ENCODE measurements at places on chromosomes 4 and X. TPM values are rescaled to one million over a fixed set of nuclear protein-coding genes. Genes with fewer than 3 reads are reported as not detected.

DNA sequence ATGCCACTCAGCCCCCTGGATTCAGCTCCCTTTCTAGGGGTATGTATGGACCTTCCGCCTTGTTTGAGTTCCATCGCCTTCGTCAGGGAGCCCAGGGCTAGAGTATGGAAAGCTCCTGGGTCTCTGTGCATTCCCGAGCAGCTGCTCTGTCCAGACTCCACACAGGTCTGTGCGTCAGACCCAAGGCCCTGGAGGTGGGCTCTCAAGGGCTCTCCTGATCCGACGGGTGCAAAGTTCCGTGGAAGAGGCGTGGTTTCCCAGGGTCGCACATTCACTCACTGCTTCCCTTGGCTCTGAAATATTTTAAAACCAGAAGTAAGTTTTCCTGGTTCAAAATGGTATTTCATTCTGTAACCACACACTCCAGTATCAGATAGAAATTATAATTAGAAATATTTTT, 863.2 kb downstream of the TRIML1 start:
- no peak overlapping the region for H3K27ac ChIP-seq
- H3K36me3 ChIP-seq, result no peaks in the 10 kb centered on the region
- no peak overlapping the region for H3K4me3 ChIP-seq
- no peak for DNase-seq
- H3K27me3 ChIP-seq, result no peaks in the 10 kb centered on the region

DNA sequence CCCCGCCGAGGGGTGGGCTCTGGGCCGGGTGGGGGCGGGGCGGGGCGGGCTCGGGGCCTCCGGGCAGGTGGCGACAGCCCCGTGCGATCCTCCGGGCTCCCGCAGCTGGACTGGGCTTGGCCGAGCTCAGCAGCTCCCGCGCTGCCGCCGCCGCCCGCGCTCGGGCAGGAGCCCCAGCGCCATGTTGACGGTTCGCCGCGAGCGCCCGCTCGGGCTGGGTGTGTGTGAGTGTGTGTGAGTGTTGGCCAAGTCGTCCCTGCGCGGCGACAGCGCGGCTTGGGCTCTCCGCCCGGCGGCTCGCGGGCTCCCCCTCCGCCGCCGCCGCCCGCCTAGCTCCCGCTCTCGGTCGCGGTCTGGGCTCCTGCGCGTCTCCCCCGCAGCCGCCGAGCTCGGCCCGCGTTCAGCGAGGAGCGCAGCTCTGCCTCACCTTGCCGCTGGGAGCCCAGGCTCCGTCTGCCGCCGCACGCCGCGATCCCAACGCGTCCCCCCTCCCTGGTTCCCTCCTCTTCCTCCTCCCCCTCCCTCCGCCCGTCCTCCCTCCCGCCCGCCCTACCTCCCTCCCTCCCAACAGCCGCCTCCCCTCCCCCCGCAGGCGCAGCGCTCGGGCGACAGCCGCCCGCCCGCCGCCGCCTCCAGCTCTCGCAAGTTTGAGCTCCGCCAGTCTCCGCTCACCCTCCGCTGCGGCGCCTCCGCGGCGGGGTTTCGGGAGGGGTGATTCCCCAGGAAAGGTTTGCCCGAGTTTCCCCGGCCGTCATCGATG, at the start of gene BCOR:
TSS of gene BCOR (minus strand) at position 455 of the 760 bp plus-strand sequence. CDS start 20,029 bp downstream, outside the sequence.
- no peaks in the 10 kb centered on the region for H3K4me1 ChIP-seq
- H3K27me3 ChIP-seq, result peaks cover 19% of the 10 kb centered on the region
- H3K4me3 ChIP-seq, result peak within 1 kb of the TSS; percentile 51
- peak within 1 kb of the TSS; percentile 89 for H3K27ac ChIP-seq

Gene CABS1
- total RNA-seq, result not detected

DNA sequence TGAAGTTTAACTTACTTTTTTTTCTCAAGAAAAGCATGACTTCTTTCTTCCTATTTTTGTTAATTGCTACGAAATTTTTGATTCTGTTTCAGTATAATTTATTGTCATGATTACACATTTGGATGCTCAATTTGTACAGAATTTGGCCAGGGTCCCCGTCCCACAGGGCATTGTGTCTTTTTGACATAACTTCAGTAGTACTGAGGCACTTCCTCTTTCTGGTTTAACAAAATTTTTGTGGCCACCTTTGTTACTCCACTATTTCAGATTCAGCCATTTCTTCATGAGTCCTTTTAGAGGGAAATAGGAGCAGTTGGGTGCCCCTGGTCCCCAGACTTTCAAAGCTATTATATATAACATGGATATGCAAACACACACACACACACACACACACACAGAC, 1248.7 kb downstream of the PCDH7 start:
- no peaks in the 10 kb centered on the region for H3K4me1 ChIP-seq
- H3K27me3 ChIP-seq, result no peaks in the 10 kb centered on the region
- no peaks in the 10 kb centered on the region for H3K36me3 ChIP-seq
- DNase-seq, result no peak
- no peak overlapping the region for H3K4me3 ChIP-seq

Gene VSIG4
- total RNA-seq, result 13.7 TPM

- H3K27me3 ChIP-seq, result no peaks in the 10 kb centered on the region
- H3K4me1 ChIP-seq, result no peaks in the 10 kb centered on the region
- no peak overlapping the region for H3K27ac ChIP-seq
Measured at GRCh38 chr4:83821493-83821892, 285.6 kb downstream of the GPAT3 start.

Gene HSFX1
- total RNA-seq, result 0.97 TPM

GRCh38 chr4:169941141-169941540, 85.1 kb downstream of the MFAP3L start:
- no peaks in the 10 kb centered on the region for H3K4me1 ChIP-seq
- no peaks in the 10 kb centered on the region for H3K36me3 ChIP-seq
- no peak for DNase-seq

GRCh38 chr4:104217526-104217925, 277.2 kb downstream of the CXXC4 start:
- no peak overlapping the region for H3K4me3 ChIP-seq
- no peaks in the 10 kb centered on the region for H3K4me1 ChIP-seq
- H3K27ac ChIP-seq, result no peak overlapping the region
- H3K27me3 ChIP-seq, result no peaks in the 10 kb centered on the region
- DNase-seq, result no peak

DNA sequence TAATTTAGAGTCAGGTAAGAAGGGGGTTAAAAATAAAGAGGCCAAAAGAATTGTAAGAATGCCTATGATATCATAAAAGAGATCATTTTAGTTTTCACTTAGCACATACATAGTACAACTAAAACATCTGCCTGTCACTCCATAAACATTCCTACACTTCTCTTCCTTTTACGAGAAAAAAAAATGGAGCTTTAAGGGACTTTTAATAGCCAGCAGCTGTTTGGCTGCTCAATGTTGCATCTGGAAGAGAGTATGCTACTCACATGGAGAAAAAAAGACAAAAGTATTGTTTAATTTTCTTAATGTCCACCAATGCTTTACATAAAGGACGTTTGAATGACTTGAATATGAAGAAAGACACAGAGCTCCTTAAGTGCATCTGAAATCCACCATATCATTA, 48.7 kb upstream of the TNIP3 start:
- H3K27ac ChIP-seq, result no peak overlapping the region
- no peaks in the 10 kb centered on the region for H3K36me3 ChIP-seq

Gene PPARGC1A
- total RNA-seq, result 17.9 TPM

- no peaks in the 10 kb centered on the region for H3K27me3 ChIP-seq
- DNase-seq, result peak; percentile 80
- H3K4me3 ChIP-seq, result peak overlapping the region; percentile 54
- H3K4me1 ChIP-seq, result peaks cover 3% of the 10 kb centered on the region
- peaks cover 9% of the 10 kb centered on the region for H3K36me3 ChIP-seq
Measured at GRCh38 chrX:48897157-48897624, 377 bp downstream of the TIMM17B start.

- no peak overlapping the region for H3K27ac ChIP-seq
- no peaks in the 10 kb centered on the region for H3K4me1 ChIP-seq
- H3K27me3 ChIP-seq, result no peaks in the 10 kb centered on the region
Measured at GRCh38 chr4:142933207-142933606, 87.1 kb upstream of the INPP4B start.

Gene BMX
- 1.9 TPM for total RNA-seq

Gene TACC3
- total RNA-seq, result 13.8 TPM

DNA sequence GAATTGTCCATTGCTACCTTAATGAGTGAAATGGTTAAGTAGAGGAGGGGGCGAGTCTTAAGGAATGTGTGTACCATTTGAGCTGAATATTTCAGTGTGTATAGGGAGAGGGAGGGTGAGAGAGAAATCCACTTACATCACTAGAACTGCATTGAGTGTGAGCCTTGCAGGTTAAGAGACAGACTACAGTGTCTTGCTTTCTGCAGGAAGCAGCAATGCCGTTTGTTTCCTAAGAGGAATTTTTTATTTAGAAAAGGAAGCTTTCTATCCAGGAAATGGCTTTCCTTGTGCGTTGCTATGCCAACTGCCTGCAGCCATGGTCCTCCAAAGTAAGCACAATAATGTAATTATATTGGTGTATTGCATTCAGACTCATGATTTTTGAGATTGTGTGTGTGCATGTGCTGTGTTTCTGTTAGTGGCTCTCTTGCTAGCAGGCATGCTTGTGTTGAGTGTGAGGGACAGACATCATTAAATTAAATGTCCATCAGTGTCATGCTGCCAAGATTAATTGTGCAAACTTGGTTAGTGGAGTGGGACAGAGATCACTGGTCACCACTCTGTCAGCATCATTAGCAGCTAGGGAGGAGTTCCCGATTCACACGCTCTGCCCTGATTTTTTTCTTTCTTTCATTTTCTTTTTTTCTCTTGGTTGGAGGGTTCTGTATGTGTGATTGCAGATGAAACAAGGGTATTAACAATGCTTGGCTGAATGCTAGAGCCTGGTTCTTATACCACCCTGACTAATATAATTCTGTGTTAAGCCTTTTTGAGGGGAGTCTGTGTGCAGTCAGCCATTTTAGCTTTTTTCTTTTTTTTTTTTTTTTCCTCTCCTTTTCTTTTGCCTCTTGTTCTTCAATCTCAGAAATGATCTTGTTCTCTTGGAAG, 164.3 kb downstream of the RAPGEF2 start:
- no peaks in the 10 kb centered on the region for H3K36me3 ChIP-seq
- peak overlapping the region; percentile 60 for H3K27ac ChIP-seq
- H3K27me3 ChIP-seq, result no peaks in the 10 kb centered on the region
- peak; percentile 73 for DNase-seq

DNA sequence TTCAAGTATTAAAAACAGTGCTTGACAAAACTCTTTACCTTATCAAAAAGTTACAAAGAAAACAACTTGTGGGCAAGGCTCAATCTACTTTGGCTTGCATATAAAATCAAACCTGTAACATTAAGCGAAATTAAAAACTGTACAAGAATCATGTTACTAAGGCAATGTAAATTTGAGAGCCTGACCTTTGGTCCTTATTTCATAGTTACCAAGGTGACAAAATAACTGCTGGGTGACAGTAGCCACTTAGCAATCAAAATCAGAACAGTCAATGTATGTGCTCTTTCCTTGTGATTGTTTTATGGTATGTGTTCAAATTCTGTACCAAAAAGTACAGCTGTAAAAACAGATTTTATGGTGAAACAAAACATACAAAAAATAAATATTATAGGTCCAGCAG, 204.0 kb downstream of the RASL11B start:
- H3K4me3 ChIP-seq, result no peak overlapping the region
- DNase-seq, result no peak
- H3K4me1 ChIP-seq, result no peaks in the 10 kb centered on the region
- no peak overlapping the region for H3K27ac ChIP-seq

GRCh38 chr4:38129460-38130227, 169.4 kb downstream of the PTTG2 start:
- peaks cover 55% of the 10 kb centered on the region for H3K4me1 ChIP-seq
- peak; percentile 39 for DNase-seq
- H3K4me3 ChIP-seq, result no peak overlapping the region
- H3K36me3 ChIP-seq, result peaks cover 22% of the 10 kb centered on the region
- H3K27ac ChIP-seq, result no peak overlapping the region

DNA sequence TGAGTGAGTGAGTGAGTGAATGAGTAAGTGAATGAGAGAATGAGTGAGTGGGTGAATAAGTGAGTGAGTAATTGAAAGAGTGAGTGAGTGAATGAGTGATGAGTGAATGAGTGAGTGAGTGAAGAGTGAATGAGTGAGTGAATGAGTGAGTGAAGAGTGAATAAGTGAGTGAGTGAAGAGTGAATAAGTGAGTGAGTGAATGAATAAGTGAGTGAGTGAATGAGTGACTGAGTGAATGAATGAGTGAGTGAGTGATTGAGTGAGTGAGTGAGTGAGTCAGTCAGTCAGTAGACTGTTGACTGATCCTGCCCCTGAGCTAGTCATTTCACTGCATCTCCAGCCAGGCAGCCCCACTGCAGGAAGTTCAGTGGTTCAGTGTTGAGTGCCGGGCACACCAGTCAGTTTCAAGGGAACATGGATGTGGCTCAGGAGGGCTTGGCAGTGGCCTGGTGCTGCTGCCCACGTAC, 228.4 kb upstream of the PSAPL1 start:
- no peak overlapping the region for H3K27ac ChIP-seq
- no peaks in the 10 kb centered on the region for H3K36me3 ChIP-seq
- H3K27me3 ChIP-seq, result no peaks in the 10 kb centered on the region
- no peaks in the 10 kb centered on the region for H3K4me1 ChIP-seq
- no peak overlapping the region for H3K4me3 ChIP-seq
- no peak for DNase-seq

DNA sequence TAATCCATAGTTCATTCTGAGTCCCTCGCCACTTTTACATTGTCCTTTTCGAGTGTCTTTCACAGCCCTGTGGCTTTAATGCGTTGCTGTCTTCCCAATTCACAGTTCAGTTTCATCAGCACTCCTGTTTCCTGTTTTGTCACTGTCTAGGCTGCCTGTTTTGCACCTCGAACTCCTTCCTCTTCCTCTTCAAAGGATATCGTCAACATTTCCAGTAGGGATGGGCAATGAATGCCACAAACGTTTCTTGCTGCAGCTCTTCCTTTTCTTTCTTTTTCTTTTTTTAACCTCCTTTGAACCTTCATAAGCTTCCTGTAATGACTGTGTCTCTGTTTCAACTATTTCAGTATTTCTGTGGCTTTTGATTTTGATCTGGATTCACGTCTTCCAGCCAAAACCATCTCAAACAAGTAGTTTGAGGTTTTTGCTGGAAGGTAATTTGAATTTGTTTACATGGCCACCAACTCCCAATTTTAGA, 105.4 kb downstream of the ANXA3 start:
- H3K4me3 ChIP-seq, result no peak overlapping the region
- no peaks in the 10 kb centered on the region for H3K27me3 ChIP-seq
- H3K27ac ChIP-seq, result no peak overlapping the region
- peaks cover 2% of the 10 kb centered on the region for H3K4me1 ChIP-seq
- peak; percentile 41 for DNase-seq
- no peaks in the 10 kb centered on the region for H3K36me3 ChIP-seq

Gene TLR6
- 5.7 TPM for total RNA-seq

Gene ARHGEF38
- 55.0 TPM for total RNA-seq

- H3K36me3 ChIP-seq, result peaks cover 5% of the 10 kb centered on the region
- no peak overlapping the region for H3K4me3 ChIP-seq
- no peak overlapping the region for H3K27ac ChIP-seq
- no peaks in the 10 kb centered on the region for H3K4me1 ChIP-seq
Measured at GRCh38 chr4:128029907-128030306, 31.2 kb upstream of the LARP1B start.

DNA sequence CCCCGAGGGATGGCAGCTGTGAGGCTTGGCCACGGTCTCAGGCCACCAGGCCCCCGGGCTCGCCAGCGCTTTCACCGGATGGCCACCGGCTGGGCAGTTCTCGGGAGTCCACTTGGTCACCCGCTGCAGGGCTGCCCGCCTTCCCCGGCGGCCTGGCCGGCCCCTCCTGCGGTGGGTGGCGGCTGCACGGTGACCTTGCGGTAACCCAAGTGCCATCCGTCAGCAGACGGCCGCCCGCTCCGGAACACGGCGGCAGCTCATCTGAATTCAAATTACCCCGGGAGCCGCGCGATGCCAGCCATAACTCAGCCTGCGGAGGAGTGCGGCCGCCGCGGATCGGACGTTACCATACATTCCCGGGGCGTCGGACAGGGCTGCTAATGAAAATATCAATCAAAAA, 60.7 kb downstream of the FAM53A start:
- H3K36me3 ChIP-seq, result no peaks in the 10 kb centered on the region
- no peaks in the 10 kb centered on the region for H3K27me3 ChIP-seq
- DNase-seq, result no peak

- no peak overlapping the region for H3K4me3 ChIP-seq
- no peak for DNase-seq
- H3K36me3 ChIP-seq, result no peaks in the 10 kb centered on the region
- H3K27me3 ChIP-seq, result no peaks in the 10 kb centered on the region
Measured at GRCh38 chr4:167492007-167492406, 257.7 kb upstream of the SPOCK3 start.

All from lung (tissue), 17 donors.